NCI-H1694 treated with DMSO at 0.1 percent for 48 hours (cell line): ENCODE measurements at places on chromosomes 2 and 18.

- no peak for DNase-seq
Observed at GRCh38 chr2:187768995-187769394, 214.8 kb upstream of the TFPI start.

DNA sequence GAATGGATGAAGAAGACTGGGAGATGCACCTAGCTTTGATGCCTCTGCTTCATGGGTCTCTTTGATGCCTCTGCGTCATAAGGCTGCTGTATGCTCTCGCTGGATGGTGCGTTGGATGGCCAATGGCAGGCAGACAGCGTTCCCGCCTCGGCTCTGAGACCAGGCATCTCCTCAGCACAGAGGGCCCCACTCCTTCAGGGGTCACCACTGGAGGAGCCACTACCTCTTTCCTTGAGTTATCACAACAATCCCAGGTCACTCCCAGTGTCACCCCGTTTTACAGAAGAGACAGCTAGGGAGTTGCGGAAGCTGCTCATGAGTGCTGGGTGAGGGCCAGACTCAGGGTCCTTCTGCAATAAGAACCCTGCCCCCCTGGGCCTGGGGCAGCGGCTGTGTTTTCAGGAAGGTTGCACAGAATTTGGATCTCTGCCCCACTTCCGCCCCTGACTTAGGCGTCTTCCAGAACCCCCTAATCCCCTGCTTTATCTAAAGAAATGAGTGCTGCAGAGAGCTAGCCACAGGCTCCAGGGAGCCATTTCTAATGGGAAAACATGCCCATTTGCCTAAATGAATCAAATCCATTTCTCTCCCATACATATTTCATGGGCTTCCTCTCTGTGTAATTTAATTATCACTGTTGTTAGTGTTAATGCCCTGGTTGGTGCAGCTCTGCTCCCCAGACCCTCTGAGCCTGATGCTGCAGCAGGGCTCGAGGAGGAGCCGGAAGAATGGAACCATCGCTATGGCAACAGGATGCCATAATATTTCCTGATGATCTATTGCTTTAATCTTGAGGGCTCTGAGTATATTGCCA is 131.8 kb upstream of the HS6ST1 start:
- DNase-seq: no peak

DNA sequence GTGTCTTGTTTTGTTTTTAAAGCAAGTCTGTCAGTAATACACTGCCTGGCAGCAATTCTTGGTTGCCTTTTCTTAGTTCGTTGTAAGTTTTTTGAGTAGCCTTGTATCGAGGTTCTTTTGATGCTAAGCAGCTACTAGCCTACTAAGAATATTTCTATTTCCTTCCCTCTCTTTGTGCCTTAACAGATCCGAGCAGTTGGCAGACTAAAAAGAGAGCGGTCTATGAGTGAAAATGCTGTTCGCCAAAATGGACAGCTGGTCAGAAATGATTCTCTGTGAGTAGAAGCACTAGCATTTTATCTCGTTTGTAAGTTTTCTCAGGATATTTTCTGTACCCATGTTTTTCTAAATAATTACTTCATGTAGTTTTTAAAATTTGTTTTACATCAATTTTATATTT is 15.1 kb downstream of the MFF start:
- no peak for DNase-seq

GRCh38 chr2:179268277-179268925 is 3.8 kb upstream of the SESTD1 start:
- DNase-seq: no peak

GRCh38 chr18:9356976-9357375 is 22.4 kb downstream of the TWSG1 start:
- no peak for DNase-seq

DNA sequence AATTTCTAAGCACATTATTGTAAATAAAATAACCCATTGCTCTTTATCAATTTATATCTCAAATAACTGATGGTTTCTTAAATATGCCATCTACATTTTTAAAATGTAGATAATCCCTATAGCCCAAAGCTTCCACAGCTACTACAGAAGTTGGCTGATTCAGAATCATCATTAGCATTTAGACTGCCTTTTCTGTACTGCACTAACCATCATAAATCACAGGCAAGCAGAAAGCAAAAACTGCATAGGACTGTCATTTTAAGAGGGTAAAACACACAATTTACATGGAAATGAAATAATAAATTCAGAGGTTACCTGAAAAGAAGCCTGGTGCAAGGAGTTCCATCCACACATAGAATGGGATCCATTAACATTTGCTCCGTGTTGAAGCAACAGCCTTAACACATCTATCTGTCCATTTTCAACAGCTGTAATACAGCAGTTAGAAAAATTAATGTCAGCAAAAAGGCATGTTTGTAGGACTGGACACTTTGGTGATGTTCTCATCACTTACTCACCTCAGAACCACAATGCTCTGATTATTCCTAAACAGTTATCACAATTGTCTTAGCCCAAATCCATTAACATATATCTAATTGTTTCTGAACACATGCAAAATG is 38.4 kb upstream of the CHAC2 start:
- no peak for DNase-seq

DNA sequence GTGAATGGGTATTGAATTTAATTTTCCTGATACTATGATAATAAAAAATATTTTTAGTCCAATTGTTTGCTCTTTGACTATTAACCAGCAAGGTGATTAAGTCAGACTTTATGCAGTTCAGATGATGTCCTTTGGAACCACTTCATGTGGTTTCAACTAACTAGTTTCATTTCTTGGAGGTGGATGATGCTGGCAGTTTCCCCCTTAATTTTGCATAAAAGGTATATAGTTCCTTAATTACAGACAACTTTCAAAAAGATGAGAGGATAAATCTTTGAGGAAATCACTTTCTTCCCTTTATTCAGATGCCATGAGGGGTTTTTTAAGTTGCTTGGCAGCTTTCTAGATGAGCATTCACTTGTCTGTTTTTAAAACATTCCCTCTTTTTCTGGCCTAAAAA is 223.1 kb downstream of the PHLPP1 start:
- no peak for DNase-seq

DNA sequence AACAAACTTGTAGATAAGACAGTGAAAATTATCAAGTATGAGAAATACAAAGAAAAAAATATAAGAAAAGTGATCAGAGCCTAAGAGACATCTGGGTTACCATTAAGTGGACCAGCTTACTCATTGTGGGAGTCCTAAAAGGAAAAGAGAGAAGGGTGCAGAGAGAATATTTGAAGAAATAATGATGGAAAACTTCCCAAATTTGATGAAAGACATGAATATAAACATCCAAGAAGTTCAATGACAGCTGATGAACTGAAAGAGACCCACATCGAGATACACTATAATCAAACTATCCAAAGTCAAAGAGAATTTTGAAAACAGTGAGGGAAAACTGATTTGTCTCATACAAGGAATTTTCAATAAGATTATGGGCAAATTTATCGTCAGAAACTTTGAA is 22.5 kb downstream of the ARHGAP25 start:
- no peak for DNase-seq

GRCh38 chr2:183291436-183291835 is 167.2 kb downstream of the NUP35 start:
- DNase-seq: no peak

- no peak for DNase-seq
Observed at GRCh38 chr2:181124497-181124896, 144.1 kb downstream of the UBE2E3 start.

DNA sequence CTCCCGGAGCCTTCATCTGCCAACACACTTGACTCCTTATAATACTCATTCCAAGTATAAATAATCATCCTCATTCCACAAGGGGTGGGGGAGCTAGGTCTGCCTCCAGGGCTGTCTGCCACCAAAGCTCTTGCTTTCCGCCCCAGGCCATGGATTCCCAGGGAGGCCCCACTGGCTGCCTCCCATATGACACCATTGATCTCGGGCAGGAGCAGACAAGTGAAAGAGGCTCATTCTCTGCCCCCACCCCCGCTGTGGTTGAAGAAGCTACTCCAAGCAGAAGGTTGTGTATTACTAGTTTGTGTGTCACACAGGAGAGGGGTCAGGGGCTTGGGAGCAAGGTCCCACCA is 99.5 kb downstream of the MRO start:
- DNase-seq: no peak

DNA sequence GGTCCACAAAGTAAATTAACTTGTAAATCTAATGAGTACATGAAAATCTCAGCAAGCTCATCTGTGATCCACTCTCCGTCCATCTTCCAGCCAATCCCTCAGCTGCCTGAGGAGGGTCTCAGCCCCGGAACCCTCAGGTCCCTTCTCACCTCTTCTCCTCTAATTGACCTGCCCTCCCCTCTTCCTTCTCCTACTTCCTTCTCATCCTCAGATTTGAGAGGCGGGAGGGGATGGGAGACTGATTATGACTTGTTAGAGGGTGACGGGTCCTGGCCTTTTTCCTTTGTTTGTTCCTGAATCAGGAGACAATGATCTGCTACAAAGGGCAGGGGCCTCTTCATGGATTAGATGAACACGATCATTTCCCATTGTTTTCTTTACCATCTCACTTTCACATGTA is 80.1 kb downstream of the CYBRD1 start:
- no peak for DNase-seq
